Caudate nucleus (tissue), 63 donors: ENCODE measurements at places on chromosomes 2 and 18.
A peak's percentile ranks its signal among the peaks of the same experiment; 100 is the strongest.

GRCh38 chr18:10184776-10185175, 269.7 kb upstream of the APCDD1 start:
- no peak for DNase-seq

DNA sequence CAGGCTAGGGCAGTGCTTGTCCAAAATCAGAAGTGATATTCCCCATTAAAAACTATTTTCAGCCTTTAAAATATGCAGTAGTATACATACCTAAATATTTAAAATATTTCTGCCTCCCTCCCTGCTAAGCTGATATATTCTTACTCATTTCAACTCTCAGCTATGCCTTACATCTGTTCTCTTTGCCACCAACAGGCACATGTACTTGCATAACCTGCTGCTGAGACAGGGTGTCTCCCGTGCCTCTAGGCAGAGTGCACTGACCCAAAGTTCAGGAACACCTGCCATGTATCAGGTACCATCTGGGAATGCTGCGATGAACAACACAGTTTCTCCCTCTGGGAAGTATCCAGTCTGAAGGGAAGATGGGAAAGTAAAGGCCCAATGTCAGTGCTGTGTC, 91.7 kb downstream of the STK39 start:
- no peak for DNase-seq

GRCh38 chr2:134247679-134248078, 6.2 kb upstream of the MGAT5 start:
- DNase-seq: no peak

DNA sequence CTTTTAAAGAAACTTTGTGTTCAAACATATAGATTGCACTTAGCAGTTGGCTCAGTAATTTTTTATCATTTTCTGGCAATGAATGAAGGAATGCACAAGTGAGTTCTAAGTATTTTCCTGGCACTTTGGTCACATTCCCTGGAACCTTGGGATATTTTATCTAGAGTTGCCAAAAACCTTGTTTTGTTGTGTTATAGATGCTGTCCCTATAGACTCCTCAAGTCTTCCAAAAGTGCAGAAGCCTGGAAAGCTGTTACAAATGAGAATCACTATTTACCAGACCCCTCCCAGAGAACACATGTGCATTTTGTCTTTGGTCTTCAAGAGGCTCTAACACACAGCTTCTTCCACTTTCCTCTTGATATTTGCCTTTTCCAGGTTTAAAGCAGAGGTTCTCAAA, 108.3 kb downstream of the RND3 start:
- no peak for DNase-seq

GRCh38 chr2:227703280-227703732, 14.5 kb downstream of the SLC19A3 start:
- no peak for DNase-seq

DNA sequence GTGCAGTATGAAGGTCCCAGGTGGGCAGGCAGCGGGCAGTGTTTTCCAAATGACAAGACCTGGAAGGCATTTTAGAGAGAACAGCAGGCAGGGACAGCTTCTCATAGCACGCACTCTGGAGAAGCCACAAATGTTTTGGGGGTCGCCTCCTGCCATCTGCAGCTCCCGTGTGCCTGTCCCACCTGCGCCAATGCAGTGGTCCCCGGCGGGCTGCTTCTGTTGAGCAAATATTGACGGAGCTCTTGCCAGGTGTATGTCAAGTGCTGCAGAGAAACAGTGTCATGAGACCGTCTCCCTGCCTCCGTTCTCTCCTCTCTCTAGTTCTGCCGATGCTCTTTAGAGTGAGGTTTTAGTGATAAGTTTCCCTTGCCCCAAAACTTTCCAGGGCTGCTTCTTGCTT, 174.8 kb downstream of the LDLRAD4 start:
- no peak for DNase-seq

DNA sequence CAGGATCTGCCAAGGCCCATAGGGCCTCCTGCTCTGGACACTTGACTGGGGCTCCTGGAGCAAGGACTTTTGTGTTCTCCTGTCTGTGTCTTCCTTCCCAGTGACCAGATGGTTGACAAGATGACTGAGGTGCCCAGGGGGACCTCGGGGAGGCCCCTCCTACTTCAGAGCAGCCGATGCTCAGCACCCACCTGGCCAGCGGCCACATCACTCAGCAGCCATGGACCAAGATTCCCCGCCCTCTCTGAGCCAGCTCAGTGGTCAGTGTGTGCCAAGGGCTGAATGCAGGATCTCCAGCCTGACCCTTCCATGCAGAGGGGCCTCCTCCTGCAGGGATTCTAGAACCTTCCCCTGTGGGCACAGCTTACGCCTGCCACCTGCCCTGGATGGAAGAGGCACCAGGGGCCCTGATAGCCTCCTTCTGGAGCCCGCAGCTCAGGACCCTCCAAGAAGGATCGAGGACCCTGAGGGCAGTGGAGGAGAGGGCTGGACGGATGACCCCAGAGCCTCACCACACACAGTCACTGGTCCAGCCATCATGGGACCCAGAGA, 87.4 kb upstream of the GPC1 start:
- DNase-seq: no peak

DNA sequence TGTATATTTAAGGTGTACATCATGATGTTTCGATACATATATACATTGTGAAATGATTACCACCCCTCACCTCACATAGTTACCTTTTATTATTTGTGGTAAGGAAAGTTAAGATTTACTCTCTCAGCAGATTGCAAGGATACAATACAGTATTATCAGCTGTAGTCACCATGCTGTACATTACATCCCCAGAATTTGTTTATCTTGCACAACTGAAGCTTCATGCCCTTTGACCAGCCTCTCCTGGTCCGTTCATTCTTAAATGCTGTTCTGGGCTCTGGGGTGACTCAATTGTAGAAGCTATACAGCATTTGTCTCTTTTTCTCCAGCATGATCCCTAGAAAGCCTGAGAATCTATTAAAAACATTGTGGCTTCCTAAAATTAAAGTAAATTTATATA, 90.8 kb downstream of the PTPRM start:
- no peak for DNase-seq

- DNase-seq: no peak
These were observed 70.5 kb upstream of the ZCCHC2 start for GRCh38 chr18:62452280-62452831.

GRCh38 chr2:37367984-37368383, 23.6 kb downstream of the QPCT start:
- no peak for DNase-seq

DNA sequence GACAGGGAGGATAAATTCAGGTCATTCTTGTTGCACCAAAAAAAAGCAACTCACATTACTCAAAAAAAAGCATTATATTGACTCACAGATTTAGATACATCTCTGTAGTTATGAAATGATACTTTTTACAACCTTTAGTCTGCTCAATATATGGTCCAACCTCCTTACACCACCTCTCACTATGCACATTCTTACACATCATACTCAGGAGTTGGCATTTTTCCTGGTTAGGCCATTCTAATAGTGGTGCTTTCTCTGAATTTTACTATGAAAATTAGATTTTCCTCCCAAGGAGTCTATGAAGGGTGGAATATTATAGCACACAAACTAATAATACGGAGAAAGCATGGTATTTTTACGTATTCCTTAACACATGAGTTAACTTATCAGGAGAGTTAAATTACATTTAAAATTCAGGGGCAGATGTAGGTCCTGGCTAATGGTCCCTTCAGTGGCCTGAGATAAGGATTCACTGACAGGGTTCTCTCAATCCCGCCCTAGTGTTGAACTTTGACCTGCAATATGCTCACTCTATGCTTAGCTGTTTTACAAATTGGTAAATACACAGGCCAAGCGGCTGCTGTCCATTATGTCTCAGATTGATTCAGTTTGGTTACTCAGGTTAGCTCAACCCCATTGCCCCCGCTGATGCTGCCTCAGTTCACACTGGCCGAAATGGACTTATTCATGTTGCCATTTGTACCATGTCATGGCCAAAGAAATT, 153.6 kb downstream of the NCKAP5 start:
- no peak for DNase-seq

DNA sequence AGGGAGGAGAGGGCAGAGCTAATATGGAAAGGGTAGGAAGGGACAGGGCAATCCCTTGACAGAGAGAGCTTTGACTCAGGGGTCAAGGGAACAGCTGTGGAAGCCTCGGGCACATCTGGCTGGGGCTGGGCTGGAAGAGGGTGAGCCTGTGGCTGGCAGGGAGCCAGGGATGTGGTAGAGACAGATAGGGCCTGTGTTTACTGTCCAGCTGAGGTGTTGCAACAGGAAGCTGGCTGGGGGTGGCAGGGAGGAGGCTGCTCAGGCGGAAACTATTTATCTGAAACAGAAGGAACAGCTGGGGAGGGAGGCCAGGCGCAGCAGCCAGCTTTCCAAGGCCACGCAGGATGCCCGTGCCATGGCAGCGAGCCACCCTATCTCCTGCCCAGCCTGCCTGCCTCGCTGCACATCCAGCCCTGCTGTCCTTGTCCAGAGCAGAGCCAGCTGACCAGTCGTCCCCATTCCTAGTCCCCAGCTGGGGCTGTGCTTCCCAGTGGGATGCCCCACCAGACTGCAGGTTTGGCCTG, 264.7 kb downstream of the CYP26B1 start:
- DNase-seq: peak; percentile 42

- no peak for DNase-seq
These were observed 30.4 kb downstream of the TMEM247 start for GRCh38 chr2:46509804-46510203.

DNA sequence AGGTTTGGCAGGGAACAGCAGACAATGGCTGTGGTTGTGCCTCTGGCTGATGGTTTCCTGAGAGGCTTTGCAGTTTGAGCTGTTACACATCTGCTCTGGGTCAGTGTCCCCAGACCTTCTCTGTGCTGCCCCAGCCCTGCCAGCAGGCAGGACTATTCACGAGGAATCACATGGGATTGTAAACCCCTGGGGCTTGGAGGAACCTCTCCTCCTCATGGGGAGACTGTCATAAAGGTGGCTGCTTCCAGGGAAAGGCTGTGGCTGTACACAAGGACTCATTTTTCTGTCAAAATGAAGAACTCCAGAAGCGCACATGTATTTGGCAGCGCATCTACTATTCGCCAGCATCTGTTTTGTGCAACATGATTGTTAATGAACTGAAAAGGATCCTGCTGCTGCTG, 142.6 kb upstream of the CYP1B1 start:
- no peak for DNase-seq

DNA sequence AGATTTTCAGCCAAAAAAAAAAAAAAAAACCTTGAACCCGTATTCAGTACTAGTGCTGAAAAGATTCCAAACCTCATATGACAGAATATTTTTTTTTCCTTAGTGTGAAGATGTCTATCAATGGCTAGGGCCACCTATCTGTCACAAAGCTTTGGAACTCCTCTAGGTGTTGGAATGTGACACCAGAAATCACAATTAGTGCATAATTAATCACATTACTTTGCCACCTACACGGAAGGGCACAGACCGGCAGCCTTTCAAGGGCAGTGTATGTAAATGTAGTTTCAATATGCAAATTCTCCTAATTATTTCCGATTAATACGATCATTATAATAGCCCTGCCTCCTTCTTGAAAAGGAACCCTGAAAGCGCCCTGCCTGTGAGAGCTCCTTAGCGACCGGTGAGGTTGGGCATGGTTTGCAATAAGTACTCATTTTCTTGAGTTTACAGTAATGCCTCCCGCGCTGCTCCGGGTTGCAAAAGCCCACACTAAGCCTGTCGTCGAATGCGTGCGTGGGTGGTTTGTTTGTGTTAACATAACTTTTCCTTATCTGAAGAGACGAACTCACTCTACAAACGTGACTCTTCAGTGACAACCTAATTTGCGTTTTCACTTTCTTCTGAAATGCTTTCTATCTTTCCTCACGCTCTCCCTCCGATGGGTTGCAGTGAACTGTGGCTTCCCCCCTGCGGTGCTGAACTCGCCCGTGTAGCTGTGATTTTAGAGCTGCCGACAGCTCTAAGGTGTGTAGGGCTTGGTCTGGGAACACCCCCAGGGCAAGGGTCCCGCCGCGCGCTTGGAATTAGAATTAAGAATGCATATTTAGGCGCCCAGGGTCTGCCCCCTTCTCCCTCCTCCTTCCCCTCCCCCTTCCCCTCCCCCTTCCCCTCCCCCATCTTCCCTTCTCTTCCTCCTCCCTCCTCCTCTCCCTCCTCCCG, 765 bp upstream of the ID2 start:
- peak; percentile 70 for DNase-seq

DNA sequence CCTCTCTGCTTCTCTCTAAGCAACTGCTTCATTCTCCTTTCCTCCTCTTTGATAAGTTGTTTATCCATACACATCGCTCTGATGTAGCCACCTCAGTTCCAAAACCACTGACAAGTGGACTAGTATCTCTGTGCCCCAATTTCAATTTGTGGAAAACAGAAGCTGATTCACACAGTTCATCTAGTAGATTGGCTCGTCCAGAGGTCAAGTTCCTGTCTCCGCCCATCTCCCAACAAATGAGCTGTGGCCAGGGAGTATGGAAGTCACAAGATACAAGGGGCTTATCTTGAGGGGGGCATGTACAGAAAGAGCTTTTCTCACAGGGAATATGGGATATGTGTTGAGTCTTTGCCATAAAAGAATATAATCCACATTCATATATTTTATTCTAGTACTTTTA, 17.7 kb upstream of the CHN1 start:
- DNase-seq: no peak
